ENCODE measurements at places on chromosomes 13 and 19. TPM values are rescaled to one million over a fixed set of nuclear protein-coding genes. Genes with fewer than 3 reads are reported as not detected.

Gene TUBA3C
- total RNA-seq, result not detected

Gene ZNF382
- total RNA-seq, result 12.9 TPM

Gene ZNF700
- total RNA-seq, result 7.3 TPM

Gene LACC1
- total RNA-seq, result 19.0 TPM

Gene USE1
- total RNA-seq, result 17.9 TPM

Gene KLK15
- not detected for total RNA-seq

Gene CCNE1
- 4.1 TPM for total RNA-seq

Gene ADGRE1
- total RNA-seq, result not detected

Gene C19orf81
- total RNA-seq, result not detected

Gene ZNF17
- total RNA-seq, result 16.0 TPM

Gene KLK4
- not detected for total RNA-seq

Gene FPR3
- total RNA-seq, result not detected

Gene SH2D3A
- total RNA-seq, result 0.15 TPM

Gene TEX101
- not detected for total RNA-seq

Gene STOML3
- total RNA-seq, result not detected

Gene TNNT1
- total RNA-seq, result 20.8 TPM

Gene RGS9BP
- total RNA-seq, result 0.83 TPM

Gene FGF22
- total RNA-seq, result not detected

Gene GRIK5
- total RNA-seq, result 0.66 TPM

Gene CYP2F1
- not detected for total RNA-seq

Gene SIGLEC12
- not detected for total RNA-seq

Gene CD33
- total RNA-seq, result not detected

Gene HTR2A
- total RNA-seq, result 0.33 TPM

Gene PSG4
- 0.29 TPM for total RNA-seq

Gene HAUS5
- total RNA-seq, result 12.2 TPM

Gene ZNF528
- 30.4 TPM for total RNA-seq

Gene SLC8A2
- total RNA-seq, result not detected

Gene ZNF525
- 5.6 TPM for total RNA-seq

Gene CYP2A7
- not detected for total RNA-seq

Gene CEACAM5
- total RNA-seq, result not detected

Gene WTIP
- 13.2 TPM for total RNA-seq

Gene CBARP
- total RNA-seq, result 5.3 TPM

Gene ZNF729
- not detected for total RNA-seq

Data from smooth muscle cell of trachea (primary cell).